ENCODE measurements at places on chromosomes 3 and 15. TPM values are rescaled to one million over a fixed set of nuclear protein-coding genes. Genes with fewer than 3 reads are reported as not detected.

HIGD2B gene
- 0.11 TPM for total RNA-seq

IGSF10 gene
- total RNA-seq = 0.32 TPM

TMEM108 gene
- 0.45 TPM for total RNA-seq

RAD51 gene
- 29.8 TPM for total RNA-seq

ARF4 gene
- total RNA-seq = 99.3 TPM

MAP6D1 gene
- 1.0 TPM for total RNA-seq

SLC22A13 gene
- 0.26 TPM for total RNA-seq

MESP2 gene
- 0.74 TPM for total RNA-seq

ALPK3 gene
- 0.42 TPM for total RNA-seq

LYSMD2 gene
- total RNA-seq = 5.1 TPM

COPG1 gene
- 271 TPM for total RNA-seq

GPD1L gene
- total RNA-seq = 14.9 TPM

TLR9 gene
- not detected for total RNA-seq

ISLR2 gene
- total RNA-seq = not detected

ACAP2 gene
- 26.1 TPM for total RNA-seq

NPAP1 gene
- total RNA-seq = under 0.01 TPM

TMCO5A gene
- not detected for total RNA-seq

Data from A375 (cell line).